ENCODE measurements at places on chromosomes 12 and 14. TPM values are rescaled to one million over a fixed set of nuclear protein-coding genes. Genes with fewer than 3 reads are reported as not detected.

- no peak overlapping the region for H3K4me3 ChIP-seq
- no peaks in the 10 kb centered on the region for H3K4me1 ChIP-seq
- H3K36me3 ChIP-seq: no peaks in the 10 kb centered on the region
- DNase-seq: no peak
- H3K27ac ChIP-seq: no peak overlapping the region
These were observed 133.8 kb upstream of the MGAT4C start for GRCh38 chr12:86389949-86390348.

- DNase-seq: no peak
- no peak overlapping the region for H3K4me3 ChIP-seq
- H3K36me3 ChIP-seq: no peaks in the 10 kb centered on the region
These were observed 147.3 kb downstream of the TSPAN9 start for GRCh38 chr12:3224530-3224903.

CFAP54 gene
- total RNA-seq: 0.28 TPM

DNA sequence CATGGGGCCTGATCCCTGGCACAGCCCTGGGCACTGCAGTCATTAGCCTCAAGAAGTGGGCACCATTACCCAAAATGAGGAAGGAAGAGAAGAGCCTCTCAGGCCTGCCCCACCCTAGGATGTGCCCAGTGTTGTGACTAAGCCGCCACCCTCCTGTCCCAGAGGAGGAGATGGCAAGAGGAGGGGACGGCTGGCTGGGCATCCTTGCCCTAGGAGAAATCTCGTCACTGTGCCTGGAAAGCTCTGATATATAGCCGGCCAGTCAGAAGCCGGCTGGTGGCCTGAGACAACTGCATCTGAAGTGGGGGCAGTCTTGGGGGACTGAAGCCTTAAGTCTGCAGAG lies 115.2 kb downstream of the LGMN start:
- H3K4me1 ChIP-seq: no peaks in the 10 kb centered on the region
- no peak for DNase-seq
- H3K36me3 ChIP-seq: peaks cover 17% of the 10 kb centered on the region
- H3K27me3 ChIP-seq: no peaks in the 10 kb centered on the region

FSCB gene
- not detected for total RNA-seq

DNA sequence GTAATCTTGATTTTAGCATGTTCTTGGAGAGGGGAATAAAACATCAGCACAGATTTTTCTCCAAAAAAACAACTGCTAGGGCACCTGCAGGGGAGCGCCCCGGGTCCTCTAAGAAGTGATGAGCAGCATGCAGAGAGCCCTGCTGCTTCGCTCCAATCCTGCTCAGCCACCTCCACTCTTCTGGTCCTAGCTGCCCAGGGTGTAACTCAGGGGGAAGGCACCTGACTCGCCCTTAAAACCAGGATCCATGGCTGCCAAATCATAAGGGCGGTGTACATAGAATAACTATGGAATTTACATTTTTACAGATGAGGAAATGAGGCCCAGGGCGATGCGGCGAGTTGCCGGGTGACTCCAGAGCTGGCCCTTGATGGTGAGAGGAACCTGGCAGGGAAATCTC lies 204.7 kb downstream of the CALM1 start:
- H3K36me3 ChIP-seq: no peaks in the 10 kb centered on the region
- H3K27me3 ChIP-seq: no peaks in the 10 kb centered on the region
- no peaks in the 10 kb centered on the region for H3K4me1 ChIP-seq
- no peak for DNase-seq
- no peak overlapping the region for H3K4me3 ChIP-seq
- H3K27ac ChIP-seq: no peak overlapping the region

GRCh38 chr12:81610955-81611889 lies 147.9 kb downstream of the PPFIA2 start:
- H3K4me1 ChIP-seq: no peaks in the 10 kb centered on the region
- H3K27me3 ChIP-seq: no peaks in the 10 kb centered on the region
- H3K4me3 ChIP-seq: no peak overlapping the region
- no peak overlapping the region for H3K27ac ChIP-seq

DNA sequence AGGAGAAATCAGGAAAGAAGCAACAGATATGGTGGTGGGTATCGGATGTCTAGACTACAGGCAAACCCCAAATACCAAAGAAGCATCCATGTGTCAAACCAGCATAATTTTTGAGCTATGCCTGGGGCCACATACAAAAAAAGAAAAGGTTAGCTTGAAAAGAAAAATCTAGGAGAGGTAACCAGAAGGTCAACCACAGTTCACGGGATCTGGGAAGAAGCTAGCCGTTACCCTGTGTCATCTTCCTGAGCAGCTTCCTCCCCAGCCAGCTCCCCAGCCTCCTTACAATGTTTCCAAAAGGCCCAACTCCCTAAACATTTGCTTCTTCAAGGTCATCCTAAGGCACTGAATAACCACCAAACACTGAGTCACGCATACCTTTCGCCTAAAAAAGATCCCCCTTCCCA lies 3.1 kb downstream of the SINHCAF start:
- H3K4me1 ChIP-seq: peaks cover 21% of the 10 kb centered on the region
- DNase-seq: no peak
- peak overlapping the region; percentile 75 for H3K4me3 ChIP-seq
- H3K36me3 ChIP-seq: no peaks in the 10 kb centered on the region
- H3K27ac ChIP-seq: peak overlapping the region; percentile 91

KRT74 gene
- 0.09 TPM for total RNA-seq

- H3K36me3 ChIP-seq: no peaks in the 10 kb centered on the region
- no peaks in the 10 kb centered on the region for H3K4me1 ChIP-seq
- DNase-seq: no peak
- H3K27me3 ChIP-seq: no peaks in the 10 kb centered on the region
These were observed 47.5 kb downstream of the NOS1 start for GRCh38 chr12:117313926-117314325.

KITLG gene
- 7.5 TPM for total RNA-seq

KRT79 gene
- total RNA-seq: 1.0 TPM

ADGRD1 gene
- total RNA-seq: 0.94 TPM

- H3K4me3 ChIP-seq: no peak overlapping the region
- DNase-seq: no peak
- no peaks in the 10 kb centered on the region for H3K4me1 ChIP-seq
- no peaks in the 10 kb centered on the region for H3K27me3 ChIP-seq
These were observed 12.3 kb downstream of the ZC2HC1C start for GRCh38 chr14:75081660-75082229.

DNA sequence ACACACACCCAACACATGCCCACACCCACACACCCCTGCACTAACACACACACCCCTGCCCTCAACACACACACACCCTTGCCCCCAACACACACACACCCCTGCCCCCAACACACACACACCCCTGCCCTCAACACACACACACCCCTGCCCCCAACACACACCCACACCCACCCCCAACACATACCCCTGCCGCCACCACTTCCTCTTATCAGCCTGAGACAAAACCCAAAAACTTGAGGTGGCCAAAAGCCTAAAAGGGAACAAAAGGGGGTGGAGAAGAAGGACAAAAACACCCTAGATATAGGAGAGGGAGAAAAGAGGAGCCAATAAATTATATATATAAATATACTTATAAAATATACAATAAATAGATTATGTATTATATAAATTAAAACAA lies 9.1 kb upstream of the DEGS2 start:
- no peak overlapping the region for H3K27ac ChIP-seq
- H3K36me3 ChIP-seq: no peaks in the 10 kb centered on the region
- no peak overlapping the region for H3K4me3 ChIP-seq

GRCh38 chr12:45547822-45548221 lies 181.7 kb upstream of the ARID2 start:
- no peak for DNase-seq
- H3K36me3 ChIP-seq: no peaks in the 10 kb centered on the region
- peaks cover 12% of the 10 kb centered on the region for H3K4me1 ChIP-seq
- H3K27me3 ChIP-seq: no peaks in the 10 kb centered on the region
- no peak overlapping the region for H3K27ac ChIP-seq

OAS2 gene
- total RNA-seq: 45.8 TPM

- no peaks in the 10 kb centered on the region for H3K36me3 ChIP-seq
- H3K4me1 ChIP-seq: no peaks in the 10 kb centered on the region
- no peak overlapping the region for H3K27ac ChIP-seq
These were observed 143.8 kb downstream of the ACSS3 start for GRCh38 chr12:81221681-81222080.

C12orf42 gene
- 1.6 TPM for total RNA-seq

MRPL52 gene
- total RNA-seq: 114 TPM

DNA sequence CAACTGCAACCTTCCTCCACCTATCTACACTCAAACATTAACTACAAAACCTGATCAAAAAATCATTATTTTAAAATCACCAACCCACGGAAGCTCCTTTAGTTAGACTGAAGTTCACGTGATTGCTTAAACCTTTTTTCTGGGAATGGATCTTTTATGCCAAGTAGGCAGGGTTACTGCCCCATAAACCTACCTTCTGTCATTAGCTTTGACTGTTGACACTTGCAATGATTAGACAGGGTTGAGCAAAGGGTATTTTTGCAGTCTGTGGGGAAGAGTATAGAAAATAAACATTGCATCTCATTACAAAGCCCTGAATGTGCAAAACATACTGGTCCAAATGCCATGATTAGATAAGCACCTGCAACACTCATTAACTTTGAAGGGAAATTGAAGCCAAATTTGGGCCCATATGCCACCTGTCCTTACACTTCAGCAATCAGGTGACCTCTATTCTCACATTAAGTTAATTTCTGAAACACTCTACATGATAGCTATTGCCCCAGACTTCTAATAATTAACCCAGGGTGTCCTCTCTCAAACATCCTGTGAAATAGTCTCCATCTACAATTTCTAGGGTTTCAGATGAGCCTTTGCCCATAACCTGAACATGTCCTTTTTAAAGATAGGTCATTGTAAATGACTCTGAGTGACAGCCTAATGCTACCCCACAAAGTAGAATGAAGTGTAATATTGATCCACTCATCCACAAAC lies 156.0 kb upstream of the PLEKHG7 start:
- DNase-seq: no peak
- H3K36me3 ChIP-seq: no peaks in the 10 kb centered on the region
- H3K27ac ChIP-seq: no peak overlapping the region
- H3K4me3 ChIP-seq: no peak overlapping the region
- H3K4me1 ChIP-seq: no peaks in the 10 kb centered on the region

- H3K4me1 ChIP-seq: peaks cover 5% of the 10 kb centered on the region
- H3K27ac ChIP-seq: no peak overlapping the region
- no peak for DNase-seq
These were observed 21.9 kb downstream of the PPP2R5C start for GRCh38 chr14:101783260-101784016.

GPR137C gene
- total RNA-seq: 0.52 TPM

GRCh38 chr12:111687952-111688351 lies 2.1 kb downstream of the ACAD10 start:
- H3K27ac ChIP-seq: no peak overlapping the region
- DNase-seq: no peak
- H3K36me3 ChIP-seq: peaks cover 7% of the 10 kb centered on the region

DNA sequence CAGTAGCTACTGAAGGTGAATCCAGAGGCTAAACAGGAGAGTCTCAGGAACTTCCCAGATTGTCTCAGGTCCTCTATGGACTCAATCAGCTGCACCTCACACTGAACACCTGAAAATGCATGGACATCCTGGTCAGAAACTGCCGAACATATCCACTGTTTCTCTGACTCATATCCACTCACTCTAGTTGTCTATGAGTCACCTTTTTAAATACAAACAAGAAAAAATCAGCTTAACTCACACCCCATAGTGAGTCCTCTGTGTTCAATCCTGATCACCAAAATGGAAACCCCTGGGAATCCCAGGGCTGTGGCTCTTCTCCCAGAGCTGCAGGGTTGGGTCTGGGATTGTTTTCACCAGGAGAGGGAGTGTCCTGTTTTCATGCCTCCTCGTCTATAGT lies 556.7 kb downstream of the TMEM121 start:
- H3K4me3 ChIP-seq: no peak overlapping the region
- H3K27me3 ChIP-seq: no peaks in the 10 kb centered on the region
- no peaks in the 10 kb centered on the region for H3K4me1 ChIP-seq
- no peak overlapping the region for H3K27ac ChIP-seq
- no peaks in the 10 kb centered on the region for H3K36me3 ChIP-seq

- H3K27me3 ChIP-seq: no peaks in the 10 kb centered on the region
- no peak overlapping the region for H3K27ac ChIP-seq
- H3K4me3 ChIP-seq: no peak overlapping the region
- no peaks in the 10 kb centered on the region for H3K36me3 ChIP-seq
- H3K4me1 ChIP-seq: no peaks in the 10 kb centered on the region
- DNase-seq: no peak
These were observed 24.9 kb upstream of the SPPL3 start for GRCh38 chr12:120928864-120929652.

TGM1 gene
- 1.5 TPM for total RNA-seq

ESR2 gene
- total RNA-seq: 0.52 TPM

SETD1B gene
- total RNA-seq: 3.0 TPM

DNA sequence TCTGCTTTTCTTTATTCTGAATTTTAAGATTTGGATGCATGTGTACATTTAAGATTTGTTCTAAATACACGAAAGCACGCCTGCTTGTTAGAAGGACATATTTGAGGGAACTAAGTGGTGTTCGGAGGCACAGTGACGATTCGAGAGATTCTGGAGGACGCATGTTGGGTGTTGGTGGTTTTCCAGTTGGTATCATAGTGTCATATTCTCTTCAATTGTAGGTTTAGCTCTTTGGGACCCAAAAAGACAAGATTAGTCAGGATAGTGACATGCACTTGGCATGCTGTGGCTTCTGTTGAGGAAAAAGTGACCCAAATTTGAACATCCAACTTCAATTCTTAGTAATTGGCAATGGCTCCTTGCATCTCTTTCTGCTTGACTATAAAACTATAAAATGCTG lies 30.1 kb downstream of the PRKCH start:
- H3K36me3 ChIP-seq: no peaks in the 10 kb centered on the region
- no peak for DNase-seq
- H3K27ac ChIP-seq: peak overlapping the region; percentile 29
- H3K4me1 ChIP-seq: peaks cover 52% of the 10 kb centered on the region

DNA sequence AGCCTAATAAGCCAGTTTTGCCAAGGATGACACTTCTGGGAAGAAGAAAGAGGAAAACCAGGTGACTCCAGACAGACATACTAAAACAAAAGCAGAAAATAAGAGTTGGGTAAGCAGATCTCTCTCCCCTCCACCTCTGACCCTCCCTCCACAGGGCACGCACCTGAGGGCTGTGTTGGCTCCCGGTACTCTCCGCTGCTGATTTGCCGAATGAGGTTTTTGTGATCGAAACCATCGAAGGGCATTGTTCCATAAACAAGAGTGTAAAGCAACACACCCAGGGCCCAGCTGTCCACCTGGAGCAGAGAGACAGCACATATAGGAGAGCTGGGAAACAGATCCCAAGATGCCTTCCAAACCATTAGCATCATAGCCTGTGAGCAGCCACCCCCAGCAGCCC lies 68.1 kb downstream of the NUAK1 start:
- no peaks in the 10 kb centered on the region for H3K27me3 ChIP-seq
- no peak for DNase-seq
- peaks cover 2% of the 10 kb centered on the region for H3K4me1 ChIP-seq
- H3K36me3 ChIP-seq: no peaks in the 10 kb centered on the region
- H3K4me3 ChIP-seq: no peak overlapping the region

GALNT9 gene
- total RNA-seq: 1.5 TPM

LAG3 gene
- total RNA-seq: 1.5 TPM

LMNTD1 gene
- not detected for total RNA-seq

All from thymus (tissue), 14 donors.